ENCODE measurements at places on chromosomes 11 and 22.

DNA sequence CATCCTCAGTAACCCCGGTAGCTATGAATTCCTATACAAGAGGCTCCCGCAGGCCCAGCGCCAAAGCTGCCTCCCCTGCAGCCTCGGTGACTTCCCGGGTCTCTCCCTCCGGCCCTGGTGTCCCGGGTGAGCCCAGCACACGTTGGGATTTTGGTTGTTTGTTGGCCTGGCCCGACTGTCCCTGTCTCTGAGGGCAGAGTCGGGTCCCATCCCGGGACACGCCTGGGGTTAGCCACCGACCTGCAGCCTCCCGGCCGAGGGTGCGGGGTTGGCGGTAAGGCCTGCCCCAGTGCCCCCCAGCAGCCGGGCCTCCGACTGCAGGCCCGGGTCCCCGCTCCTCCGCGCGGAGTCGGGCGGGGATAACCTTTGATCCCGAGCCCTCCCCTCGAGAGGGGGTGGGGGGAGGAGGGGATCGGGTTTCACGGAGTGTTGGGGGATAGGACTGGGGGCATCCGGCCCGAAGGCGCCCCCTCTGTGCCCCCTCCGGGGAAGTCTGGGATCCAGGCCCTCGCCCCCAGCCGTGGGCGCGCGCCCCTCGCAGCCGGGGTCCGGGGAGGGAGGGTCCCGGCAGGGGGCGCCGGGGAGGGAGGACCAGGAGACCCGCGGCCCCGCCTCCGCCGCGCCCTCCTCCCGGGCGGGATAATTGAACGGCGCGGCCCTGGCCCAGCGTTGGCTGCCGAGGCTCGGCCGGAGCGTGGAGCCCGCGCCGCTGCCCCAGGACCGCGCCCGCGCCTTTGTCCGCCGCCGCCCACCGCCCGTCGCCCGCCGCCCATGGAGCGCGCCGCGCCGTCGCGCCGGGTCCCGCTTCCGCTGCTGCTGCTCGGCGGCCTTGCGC is at the start of gene FBLN1:
Gene FBLN1, plus strand, starts transcription at position 669 of the 835 bp plus-strand sequence. Its CDS starts 103 bp downstream, at position 772.
- no peak for DNase-seq

- DNase-seq, result no peak
Observed at GRCh38 chr11:84339796-84340195, 1053.6 kb upstream of the CCDC90B start.

GRCh38 chr22:49482811-49483210 is 344.9 kb downstream of the BRD1 start:
- DNase-seq, result no peak

- DNase-seq, result no peak
Observed at GRCh38 chr11:100316952-100317351, 370.1 kb upstream of the ARHGAP42 start.

DNA sequence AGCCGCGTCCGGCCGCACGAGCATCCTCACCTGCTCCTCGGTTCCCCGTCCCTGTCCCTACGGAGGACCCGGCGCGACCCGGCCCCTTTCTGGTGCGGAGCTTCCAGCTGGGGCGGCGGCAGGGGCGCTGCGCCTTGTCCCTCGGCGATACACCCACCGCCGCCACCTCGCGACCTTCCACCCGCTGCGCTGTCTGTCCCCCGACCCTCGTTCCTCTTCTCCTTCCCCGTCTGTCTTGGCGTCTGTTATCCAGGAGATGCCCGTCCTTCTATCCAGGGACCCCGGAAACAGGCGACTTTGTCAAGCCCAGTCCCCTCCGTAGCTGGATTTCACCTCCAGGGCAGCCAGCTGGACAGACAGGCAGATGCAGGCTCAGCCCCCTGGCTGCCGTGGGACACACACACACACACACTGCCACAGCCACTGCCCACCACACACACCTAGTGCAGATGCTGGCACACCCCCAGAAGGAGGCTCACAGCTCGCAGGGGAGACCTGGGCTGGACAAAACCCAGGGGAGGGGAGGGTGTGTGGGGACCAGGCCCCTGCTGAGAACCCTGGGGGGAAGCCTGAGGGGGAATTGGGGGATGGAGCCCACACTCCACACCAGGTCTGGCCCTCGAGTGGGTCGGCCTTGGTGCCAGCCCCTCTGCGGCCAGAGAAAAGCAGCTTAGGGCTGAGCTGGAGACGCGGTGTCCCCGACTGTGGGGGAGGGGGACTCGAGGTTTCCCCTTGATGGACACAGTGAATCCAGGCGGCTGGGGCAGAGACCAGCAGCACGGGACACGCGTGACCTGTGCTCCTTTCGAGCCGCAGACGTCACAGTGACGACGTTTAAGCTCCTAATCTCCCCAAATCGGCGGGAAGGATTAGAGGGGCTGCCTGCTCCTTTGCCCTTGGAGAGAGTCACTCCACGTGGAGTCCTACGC is 788 bp downstream of the DRD4 start:
- DNase-seq, result no peak

DNA sequence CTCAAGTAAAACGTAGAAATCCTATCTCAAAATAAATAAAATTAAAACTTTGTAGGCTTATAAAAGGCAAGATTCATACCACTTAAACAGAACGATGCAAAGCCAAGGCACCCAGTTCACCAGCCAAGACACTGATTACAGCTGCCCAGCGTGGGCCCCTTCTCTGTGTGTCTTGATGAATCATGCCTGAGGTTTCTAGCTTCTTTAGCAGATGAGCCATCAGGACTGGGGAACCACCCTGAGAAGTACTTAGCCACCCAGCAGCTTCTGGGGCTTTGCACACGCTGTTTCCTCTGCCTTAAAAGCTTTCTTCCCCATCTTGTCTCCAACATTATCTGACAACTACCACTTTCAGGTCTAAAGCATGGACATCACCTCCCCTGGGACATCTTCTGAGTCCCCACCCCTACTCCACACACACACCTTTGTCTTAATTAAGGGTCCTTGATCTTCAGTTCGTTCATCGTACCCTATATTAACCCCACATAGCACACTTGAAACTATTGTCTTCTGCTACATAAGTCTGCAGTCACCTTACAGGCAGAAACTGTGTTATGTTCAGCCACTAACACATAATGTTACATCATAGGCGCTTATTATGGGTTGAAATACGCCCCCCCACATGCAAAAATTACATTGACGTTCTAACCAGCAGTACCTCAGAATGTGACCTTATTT is 8.7 kb upstream of the LAYN start:
- no peak for DNase-seq

GRCh38 chr22:19402642-19403191 is 28.8 kb downstream of the HIRA start:
- no peak for DNase-seq

- no peak for DNase-seq
Observed at GRCh38 chr11:88377144-88377543, 39.6 kb upstream of the CTSC start.

GRCh38 chr11:122572592-122572991 is 82.9 kb upstream of the UBASH3B start:
- no peak for DNase-seq

DNA sequence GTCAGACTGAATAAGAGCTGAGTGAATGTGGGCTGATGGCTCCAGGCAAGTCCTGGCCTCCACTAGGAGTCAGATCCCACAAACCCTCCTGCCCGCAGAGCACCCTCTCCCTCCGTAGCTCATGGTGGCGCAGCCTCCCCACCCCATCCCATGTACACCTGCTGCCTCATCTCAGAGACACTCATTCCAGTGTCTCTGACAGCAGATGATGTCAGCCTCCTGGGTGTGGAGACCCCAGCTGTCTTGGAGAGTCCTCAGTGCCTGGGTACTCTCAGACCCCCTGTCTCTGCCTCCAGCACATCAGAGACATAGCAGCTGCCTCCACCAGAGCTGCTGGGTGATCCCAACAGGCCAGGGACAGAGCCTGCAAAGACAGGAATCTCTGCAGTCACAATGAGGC is 9.5 kb downstream of the IGLL5 start:
- DNase-seq, result no peak

DNA sequence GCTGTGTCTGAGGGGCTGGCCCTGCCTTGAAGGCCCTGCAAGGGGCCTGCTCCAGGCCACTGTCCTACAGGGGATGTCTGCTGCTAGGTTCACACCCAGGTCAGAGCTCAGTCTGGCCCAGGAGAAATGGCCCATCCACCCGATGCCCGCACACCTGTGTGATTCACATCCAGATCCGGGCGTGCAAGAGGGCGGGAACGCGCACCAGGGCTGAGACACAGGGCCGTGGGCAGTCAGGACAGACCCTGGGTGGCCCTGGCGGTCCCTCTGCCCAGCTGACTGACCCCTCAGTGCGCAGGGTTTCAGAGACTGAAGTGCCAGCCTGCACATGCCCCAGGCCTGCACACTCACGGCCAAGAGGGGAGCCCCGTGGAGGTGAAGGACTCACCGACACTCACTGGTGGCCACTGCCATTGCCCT is 7.4 kb downstream of the TOLLIP start:
- no peak for DNase-seq

DNA sequence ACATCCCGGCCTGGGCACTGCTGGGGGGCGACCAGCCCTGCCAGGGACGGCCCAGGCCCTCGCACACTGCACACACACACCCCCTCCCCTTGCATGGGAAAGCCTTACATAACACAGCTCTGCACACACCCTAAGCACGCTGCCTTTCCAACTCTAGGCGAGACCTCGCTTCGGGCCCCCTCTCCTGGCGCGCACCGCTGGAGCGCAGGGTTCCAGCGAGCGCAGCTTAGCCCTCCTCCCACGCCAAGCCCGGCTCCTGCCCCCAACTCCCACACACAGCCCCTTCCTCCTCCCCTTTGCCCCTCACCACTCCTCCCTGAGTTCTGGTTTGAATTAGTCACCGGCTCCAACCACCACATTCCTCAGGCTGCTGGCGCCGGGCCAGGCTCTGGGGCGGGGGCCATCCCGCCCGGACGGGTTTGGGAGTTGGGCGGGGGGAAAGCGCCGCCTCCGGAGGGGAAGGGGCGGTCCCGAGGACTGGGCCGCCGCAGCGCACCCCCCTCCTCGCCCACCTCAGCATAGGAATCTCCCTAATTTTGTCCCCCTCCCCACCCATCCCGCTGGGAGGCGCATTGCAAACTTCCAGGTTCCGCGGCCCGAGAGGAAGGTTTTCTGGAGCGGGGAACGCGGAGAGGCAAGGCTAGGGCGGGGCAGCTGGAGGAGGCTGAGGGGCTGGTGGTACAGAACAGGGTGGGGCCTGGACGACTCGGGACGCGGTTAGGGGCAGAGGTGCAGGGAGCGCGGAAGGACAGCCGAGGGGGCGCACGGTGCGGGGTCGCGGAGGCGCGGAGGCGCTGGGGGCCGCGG is 966 bp downstream of the AHNAK start:
- no peak for DNase-seq

- no peak for DNase-seq
Observed at GRCh38 chr11:34997952-34998528, 81.6 kb downstream of the PDHX start.

DNA sequence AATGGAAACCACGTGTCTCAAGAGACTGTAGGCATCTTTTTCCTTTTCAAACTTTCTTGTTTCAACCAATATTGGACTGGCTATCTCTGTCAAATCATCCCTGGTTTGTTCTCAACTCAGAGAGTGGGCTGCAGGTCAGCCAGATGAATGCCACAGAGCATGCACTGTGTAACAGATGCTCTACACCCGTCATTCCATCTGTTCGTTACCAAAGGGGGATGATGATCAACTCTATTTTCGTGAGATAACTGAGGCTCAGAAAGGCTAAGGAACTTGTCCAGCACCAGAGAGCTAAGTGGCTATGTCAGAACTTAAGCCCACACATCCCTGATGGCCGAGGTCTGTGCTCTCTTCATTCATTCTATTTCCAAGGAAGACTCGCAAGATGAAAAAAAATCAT is 42.1 kb downstream of the SLC1A2 start:
- DNase-seq, result no peak

DNA sequence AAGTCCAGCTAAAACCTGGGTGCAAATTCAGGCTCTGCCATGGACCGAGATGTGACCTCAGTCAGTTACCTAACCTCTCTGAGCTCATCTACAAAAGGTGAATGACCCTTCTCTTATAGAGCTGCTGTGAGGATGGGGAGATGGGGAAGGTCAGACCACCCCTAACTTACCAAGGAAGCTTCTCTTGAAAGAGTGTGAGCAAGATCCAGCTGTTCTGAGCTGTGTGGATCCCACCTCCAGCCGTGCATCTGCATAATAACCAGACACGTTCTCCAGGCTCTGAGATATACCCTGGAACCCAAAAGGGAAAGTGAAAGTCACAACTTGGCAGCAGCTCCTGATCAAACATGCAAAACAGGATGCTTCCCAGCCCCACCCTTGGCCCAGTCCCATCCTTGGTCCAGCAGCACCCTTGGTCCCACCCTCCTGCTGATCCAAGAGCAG is at the start of gene APOL3:
Gene APOL3, minus strand, starts transcription at position 257 of the 444 bp plus-strand sequence. CDS start 11,700 bp downstream, outside the sequence.
- DNase-seq, result no peak

All from NCI-H1417 treated with DMSO at 0.1 percent for 48 hours (cell line).